ENCODE measurements at places on chromosomes 2 and 18.

DNA sequence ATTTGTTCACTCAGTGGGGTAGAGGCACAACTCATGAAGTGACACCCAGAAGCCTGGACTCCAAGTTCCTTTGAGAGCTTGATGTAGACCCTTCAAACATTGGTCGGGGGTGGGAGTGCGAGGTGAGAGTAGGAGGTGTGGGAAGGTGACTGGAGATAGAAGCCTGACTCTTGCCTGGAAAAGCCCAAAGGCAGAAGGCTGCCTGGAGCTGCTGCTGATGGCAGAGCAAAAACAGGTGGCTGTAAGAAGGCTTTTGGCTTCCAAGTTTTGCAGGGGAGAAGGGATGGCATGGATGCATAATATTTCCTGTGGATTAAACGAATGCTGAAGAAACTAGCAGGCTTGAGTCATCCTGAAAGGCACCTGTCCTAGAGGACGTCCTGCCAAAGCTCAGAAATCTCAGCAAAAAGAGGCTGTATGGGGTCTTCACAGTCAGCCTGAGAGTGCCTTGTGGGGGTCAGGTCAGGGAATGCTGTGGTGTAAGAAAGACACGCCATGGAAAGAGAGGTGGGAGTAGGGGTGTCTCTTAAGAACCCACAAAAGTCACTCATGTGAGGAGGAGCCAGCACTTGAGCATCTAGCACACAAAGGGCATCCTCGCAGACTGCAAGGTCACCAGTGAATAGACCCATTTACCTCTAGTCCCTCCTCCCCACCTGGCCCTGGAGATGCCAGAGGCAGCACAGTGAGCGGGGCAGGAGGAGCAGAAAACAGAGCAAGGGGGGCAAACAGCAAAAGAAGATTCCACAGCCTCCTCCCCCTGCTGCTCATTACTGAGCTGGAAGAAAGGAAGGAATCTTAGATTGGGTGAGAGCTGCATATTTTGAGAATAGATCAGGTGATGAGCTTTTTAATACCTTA, 37.5 kb downstream of the FASTKD2 start:
- no peak for DNase-seq

DNA sequence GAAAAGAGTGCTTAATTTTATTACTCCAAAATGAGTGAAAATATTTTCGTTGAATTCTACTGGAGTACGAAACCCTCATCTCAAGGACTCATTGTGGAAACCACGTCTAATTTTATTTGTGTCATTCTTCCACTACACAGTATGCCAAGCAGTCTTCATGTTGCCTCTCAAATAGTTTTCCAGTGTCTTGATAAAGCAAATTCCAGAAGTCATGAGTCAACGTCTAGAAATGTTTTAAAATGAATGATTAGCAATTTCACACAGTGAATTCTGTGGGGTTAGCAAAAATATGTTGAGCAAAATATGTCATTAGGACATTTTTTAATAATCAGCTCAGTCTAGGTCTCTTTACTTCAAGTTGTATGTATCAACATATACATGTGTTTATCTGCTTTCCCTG, 865.5 kb downstream of the DSC3 start:
- peak; percentile 16 for DNase-seq

- no peak for DNase-seq
These were observed 34.4 kb downstream of the CYP26B1 start for GRCh38 chr2:72112981-72113846.

DNA sequence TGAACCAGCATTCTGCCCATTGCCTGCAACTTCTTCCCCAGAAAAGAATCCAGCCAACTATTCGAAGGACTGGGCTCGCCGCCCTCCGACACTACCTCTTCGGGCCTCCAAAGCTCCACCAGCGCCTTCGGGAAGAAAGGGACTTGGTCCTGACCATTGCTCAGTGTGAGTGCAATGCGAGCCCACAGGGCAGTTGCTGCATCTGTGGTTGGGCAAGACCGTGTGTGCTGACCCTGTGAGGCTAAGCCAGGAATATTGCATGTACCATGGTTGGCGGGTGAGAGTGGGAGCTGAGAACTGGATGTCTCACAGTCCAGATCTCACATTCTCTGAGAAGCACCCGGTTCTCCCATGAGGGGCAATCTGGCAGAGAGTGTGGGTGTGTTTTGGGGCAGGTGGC, 16.5 kb downstream of the ELMOD3 start:
- DNase-seq: no peak

DNA sequence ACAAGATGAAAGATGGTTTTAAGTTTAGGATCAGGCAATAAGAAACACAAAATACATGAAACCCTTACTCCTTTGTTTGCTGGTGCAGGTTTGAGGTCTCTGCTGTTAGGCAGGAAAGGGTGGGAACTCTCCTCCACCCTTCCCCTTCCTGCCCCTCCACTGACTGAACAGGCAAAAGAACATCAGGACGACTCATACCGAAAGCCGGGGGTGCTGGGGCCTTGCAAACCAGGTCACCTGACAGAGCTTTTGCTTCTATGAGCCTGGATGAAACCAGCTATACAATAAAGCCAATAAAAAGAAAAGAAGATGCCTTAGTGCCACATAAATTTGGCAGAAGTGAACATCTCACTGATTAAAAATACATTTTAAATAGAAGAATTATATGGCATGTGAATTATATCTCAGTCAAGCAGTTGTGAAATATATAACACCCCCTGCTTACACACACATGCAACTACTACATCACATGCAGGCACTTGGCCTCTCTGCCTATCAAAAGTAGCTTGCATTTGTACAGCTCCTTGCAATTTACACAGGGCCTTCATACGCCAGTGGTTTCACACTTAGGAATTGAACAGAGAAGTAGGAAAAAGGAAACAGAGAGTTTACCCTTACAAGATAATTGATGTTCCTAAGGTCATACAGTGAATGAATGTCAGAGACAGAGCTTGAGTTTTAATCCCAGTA, 215.1 kb upstream of the TRIB2 start:
- no peak for DNase-seq

- no peak for DNase-seq
These were observed 207.1 kb upstream of the KYNU start for GRCh38 chr2:142670362-142670761.

DNA sequence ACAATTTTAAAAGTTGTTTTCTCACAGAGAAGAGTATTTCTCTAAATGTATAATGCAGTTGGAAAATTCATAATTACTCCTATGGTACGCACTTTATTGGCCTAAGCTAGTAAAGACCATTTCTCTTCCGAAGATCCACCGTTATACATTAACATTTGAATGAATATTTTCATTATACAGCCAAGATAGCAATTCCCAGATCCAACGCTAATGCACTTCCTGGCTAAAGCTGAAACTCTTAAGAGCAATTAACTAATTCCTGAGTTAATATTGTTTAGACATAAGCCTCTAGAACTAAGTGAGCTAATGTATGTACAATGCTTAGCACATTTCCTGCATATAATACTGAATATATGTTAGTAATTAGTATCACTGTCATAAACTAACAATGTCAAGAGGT, 56.2 kb downstream of the PDK1 start:
- DNase-seq: no peak

- peak; percentile 98 for DNase-seq
These were observed 284.5 kb downstream of the PRKCE start for GRCh38 chr2:45935791-45936622.

DNA sequence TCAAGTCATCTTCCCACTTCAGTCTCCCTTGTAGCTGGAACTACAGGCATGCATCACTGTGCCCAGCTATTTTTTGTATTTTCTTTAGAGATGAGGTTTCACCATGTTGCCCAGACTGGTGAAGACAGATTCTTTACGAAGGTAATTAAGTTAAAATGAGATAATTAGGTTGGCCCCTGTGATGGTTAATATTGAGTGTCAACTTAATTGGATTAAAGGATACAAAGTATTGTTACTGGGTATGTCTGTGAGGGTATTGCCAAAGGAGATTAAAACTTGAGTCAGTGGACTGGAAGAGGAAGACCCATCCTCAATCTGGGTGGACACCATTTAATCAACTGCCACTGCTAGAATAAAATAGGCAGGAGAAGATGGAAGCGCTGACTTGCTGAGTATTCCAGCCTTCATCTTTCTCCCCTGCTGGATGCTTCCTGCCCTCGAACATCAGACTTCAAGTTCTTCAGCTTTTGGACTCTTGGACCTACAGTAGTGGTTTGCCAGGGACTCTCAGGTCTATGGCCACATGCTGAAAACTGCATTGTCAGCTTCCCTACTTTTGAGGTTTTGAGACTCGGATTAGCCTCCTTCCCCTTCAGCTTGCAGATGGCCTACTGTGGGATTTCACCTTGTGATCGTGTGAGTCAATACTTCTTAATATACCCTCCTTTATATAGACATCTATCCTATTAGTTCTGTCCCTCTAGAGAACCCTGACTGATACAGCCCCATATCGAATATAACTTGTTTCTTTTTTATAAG, 269.1 kb downstream of the TMX3 start:
- no peak for DNase-seq

DNA sequence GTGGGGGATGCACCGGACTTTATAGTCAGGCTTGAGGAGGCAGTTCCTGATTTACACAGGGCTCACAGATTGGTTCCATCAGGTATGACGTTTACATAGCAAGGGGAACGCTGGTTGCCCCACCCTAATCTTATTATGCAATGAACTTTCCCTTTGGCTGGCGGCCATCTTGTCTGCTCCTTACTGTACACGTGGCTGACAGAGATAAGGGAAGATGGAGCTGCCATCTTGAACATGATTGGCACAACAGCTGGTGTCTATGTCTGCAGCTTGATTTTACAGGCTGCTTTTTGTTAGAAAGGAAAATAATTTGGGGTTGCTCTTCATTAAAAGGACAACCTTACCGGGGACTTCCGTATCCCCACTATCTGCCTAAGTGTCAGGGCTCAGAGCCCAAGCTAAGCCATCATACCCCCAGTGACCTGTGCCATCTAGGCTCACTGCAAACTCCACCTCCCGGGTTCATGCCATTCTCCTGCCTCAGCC, 33.5 kb upstream of the ATG16L1 start:
- DNase-seq: no peak

GRCh38 chr2:46779447-46779941, 136.1 kb downstream of the MCFD2 start:
- DNase-seq: peak; percentile 52

GRCh38 chr2:128585706-128586105, 267.0 kb upstream of the HS6ST1 start:
- peak; percentile 33 for DNase-seq

DNA sequence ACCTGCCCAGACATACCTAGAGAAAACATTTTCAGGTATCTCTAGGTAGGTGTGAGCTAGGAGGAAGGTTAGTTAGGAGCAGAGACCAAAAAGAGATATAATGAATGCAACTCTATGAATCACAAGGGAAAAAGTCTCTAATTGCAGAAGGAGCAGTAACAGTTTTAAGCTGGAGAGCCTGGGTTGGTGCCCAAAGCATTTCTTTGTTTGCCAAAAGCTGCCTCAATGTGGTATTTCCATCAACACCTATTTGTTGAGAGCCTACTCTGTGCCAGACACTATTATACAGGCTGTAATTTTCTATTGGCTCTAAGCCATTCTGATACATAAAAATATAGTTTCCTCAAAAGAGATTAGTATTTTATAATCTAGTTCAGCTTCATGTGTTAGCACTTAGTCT, 141.6 kb downstream of the UBE2E3 start:
- no peak for DNase-seq

- DNase-seq: no peak
These were observed 69.3 kb downstream of the KCNE4 start for GRCh38 chr2:223121283-223121682.

DNA sequence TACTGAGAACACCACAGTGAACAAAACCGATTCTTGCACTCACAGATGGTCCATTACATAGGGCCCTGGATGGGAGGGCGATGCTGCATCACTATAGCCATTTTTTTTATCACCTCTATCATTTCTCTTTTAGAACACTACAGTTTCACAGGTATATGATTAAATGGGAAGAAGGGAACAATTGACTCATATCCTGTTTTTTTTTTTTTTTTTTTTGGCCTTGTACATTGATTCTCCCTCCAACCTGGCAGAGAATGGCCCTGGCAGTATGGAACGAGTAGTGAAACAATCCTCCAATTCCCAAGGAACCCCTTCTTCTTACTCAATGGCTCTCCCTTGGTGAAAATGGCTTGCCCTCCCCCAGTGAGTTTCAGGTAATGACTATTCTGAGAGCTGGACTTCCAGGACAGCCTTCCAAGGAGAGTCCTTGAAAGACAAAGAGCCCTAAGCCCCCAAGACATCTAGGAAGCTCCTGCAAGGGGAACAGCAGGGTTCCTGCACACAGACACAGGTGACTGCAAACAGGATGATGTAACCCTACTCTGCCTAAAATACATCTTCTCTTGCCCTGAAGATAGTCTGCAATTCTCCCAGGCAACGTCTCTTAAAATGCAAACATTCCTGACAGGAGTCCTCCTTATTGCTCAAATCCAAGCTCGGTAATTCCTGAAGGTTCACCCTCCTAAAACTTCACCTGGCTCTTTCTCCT, 405.4 kb downstream of the SETBP1 start:
- peak; percentile 6 for DNase-seq

- DNase-seq: peak; percentile 43
These were observed 5.0 kb downstream of the SPIRE1 start for GRCh38 chr18:12652861-12653401.

GRCh38 chr2:234496055-234496834, 636 bp downstream of the ARL4C start:
- no peak for DNase-seq

GRCh38 chr2:201261906-201262305, 1.6 kb downstream of the CASP8 start:
- DNase-seq: no peak

GRCh38 chr18:741931-742512, 29.6 kb upstream of the ENOSF1 start:
- peak; percentile 56 for DNase-seq

DNA sequence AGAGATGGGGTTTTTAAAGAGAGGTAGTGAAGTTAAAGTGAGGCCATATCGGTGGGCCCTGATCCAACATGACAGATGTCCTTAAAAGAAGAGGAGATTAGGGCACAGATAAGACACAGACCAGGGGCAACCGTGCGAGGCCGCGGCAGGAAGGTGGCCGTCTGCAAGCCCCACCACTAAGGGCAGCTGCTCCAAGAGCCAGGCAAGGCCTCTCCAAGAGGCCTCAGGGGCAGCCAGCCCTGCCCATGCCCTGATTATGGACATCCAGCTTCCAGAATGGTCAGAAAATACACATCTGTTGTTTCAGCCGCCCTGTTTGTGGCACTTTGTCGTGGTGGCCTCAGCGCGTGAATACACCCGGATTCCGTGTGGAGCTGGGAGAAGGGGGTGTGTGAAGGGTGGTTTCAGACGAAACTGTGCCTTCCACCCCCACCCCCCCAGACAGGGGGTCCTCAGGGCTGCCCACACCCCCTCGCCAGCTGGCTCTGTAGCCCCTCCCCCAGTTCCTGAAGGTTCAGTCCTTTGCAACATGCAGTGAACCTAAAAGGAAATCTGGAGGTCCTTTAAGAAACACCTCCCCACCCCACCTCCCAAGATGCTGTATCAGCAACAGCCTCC, 74.1 kb upstream of the SMAD7 start:
- no peak for DNase-seq

- no peak for DNase-seq
These were observed 143.4 kb downstream of the COL6A3 start for GRCh38 chr2:237270520-237270919.

DNA sequence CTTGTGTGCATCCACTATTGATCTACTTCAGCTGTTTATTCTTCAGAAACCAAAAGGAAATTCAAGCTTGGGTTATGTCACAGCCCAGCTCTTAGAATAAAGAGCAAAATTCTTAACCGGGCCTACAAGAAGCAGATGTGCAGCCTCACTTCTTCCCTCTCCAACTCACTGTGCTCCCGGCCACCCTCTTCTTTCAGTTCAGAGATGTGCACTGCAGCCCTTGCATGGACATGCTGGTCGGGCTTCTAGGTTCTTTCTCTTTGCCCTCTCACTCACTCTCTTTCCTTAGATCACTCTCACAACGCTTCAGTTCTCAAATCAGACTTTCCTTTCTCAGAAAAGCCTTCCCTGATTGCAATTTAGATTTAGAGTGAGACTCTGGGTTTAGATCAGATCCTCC, 104.1 kb downstream of the CHN1 start:
- no peak for DNase-seq

Measured in renal cortical epithelial cell (primary cell).